NCI-H2081 (cell line): ENCODE measurements at places on chromosomes 6 and 20.

DNA sequence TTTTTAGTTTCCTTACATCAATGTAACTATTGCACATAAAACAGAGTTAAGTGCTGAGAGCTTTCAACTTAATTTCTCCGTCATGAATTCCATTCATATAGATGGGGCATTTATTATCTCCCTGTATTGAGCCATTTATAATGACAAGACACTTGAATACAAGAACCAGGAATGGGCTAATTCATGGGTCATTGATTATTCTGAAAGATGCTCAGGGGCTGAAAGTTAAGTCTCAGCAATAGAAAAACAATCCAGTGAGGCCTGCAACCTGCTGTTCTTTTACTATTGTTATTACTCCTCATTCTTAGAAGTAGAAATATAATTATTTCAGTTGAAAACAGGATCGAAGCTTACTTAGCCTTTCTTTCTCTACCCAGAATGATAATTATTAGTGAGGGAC is 307.7 kb downstream of the MMUT start:
- DNase-seq = no peak

GRCh38 chr6:156826290-156826955 is 49.2 kb downstream of the ARID1B start:
- DNase-seq = no peak

- DNase-seq = no peak
Measured at GRCh38 chr6:155262655-155263054, 1.2 kb upstream of the CLDN20 start.

DNA sequence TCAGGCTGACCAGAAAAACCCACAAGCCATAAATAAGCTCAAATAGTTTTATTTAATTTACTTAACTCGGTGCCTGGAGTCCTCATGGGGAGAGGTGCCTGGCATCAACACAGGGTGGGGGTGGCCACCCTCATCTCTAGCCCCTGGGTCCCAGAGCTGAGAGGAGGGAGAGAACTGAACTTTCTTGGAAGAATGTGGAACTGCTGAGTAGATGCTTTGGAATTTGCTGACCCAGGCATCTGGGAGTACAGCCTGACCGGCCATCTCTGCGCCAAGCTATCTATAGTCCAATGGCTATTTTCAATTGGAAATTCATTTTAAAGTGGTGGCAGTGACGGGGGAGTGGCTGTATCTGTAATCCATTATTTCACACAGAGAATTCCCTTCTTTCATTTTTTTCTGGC is 104.8 kb downstream of the CDH26 start:
- DNase-seq = no peak

DNA sequence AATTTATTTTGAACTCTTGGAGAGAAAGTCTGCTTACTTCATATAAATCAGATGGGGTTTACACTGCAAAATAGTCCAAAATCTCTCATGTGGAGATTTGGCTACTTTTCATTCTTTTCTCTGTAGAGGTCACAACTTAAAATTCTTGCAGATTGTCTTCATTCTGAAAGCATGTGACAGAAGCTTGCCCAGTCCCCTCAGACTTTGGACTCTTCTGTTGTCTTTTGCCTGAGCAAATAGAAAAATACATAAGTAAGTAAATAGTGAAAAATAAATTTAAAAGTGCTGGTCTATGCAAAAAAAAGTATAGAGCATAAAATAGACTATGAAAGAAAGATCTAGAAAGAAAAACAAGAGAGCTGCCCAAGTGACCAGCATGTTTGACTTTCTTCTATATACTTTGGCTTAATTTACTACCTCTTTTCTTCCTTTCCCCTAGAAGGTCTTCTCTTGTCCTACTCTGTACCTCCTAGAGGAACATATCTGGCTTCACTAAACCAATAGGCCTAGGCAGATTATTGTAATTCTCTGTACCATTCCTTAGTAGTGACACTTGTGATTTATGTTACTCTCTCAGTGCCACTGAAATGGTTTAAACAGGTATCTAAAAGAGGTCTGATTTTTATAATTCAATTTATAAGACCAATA is 260.9 kb downstream of the TENT5A start:
- DNase-seq = no peak
